T-helper 2 cell (primary cell): ENCODE measurements at places on chromosomes 6 and 20.

- DNase-seq = no peak
Measured at GRCh38 chr20:49338061-49338460, 60.2 kb upstream of the ZNFX1 start.

GRCh38 chr6:168419569-168419968 is 21.4 kb upstream of the SMOC2 start:
- no peak for DNase-seq

DNA sequence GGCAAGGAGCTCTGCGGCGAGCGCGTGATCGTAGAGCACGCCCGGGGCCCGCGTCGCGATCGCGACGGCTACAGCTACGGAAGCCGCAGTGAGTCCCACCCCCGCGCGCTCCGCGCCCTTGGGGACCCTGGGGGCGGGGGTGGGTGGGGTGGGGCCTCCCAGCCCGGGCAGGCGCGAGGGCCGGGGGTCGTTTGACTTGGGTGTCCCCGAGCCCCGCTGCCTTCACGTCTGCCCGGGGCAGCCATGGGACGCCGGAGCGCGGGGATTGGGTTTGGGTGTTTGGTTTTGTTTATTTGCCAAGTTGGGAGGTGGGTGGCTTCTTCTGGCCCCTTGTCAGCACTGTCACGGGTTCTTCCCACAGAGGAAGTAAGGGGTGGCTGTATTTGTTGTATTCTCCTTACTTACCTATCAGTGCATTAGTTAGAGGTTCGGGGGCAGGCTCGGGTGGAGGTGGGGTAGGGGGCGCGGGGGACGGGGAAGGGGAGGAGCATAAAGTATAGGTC is 777 bp downstream of the SRSF6 start:
- no peak for DNase-seq

DNA sequence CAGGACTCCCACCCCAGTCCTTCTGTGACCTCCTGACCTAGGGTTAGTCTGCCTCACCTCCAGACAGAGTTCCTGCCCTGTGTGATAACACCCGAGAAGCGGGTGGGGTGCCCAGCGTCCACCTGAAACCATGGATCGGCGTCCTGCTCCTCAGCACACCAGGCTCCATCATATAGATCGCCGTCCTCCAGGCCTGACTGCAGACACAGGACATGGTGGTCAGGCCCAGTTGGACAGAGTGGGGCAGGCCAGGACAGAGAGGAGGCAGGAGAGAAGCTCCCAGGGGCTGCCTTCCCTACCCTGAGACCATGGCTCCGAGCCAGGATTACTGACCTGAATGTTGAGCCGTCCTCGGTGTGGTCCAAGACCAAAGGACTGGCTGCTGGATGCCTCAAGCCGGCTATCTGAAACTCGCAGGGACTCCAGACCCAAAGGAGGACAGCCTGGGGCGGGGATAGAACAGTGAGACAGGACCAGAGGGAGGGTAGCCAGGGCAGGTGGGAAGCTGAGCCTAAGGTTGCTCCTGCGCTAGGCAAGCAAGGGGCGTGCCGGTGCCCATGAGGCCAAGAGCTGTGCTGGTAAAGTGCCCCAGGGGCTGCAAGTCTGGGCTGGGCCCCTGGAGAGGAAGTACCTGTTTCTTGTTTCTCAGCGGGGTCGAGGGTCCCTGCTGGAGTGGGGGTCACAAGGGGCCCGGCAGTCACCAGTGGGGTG is 2.2 kb downstream of the CPXM1 start:
- no peak for DNase-seq

- no peak for DNase-seq
Measured at GRCh38 chr6:87154641-87154992, 748 bp upstream of the ZNF292 start.

GRCh38 chr20:52619101-52619500 is 353.1 kb upstream of the TSHZ2 start:
- DNase-seq = no peak

GRCh38 chr6:11248974-11249761 is 16.7 kb upstream of the NEDD9 start:
- DNase-seq = no peak

- DNase-seq = no peak
Measured at GRCh38 chr20:45611054-45611453, 18.5 kb upstream of the WFDC10A start.

DNA sequence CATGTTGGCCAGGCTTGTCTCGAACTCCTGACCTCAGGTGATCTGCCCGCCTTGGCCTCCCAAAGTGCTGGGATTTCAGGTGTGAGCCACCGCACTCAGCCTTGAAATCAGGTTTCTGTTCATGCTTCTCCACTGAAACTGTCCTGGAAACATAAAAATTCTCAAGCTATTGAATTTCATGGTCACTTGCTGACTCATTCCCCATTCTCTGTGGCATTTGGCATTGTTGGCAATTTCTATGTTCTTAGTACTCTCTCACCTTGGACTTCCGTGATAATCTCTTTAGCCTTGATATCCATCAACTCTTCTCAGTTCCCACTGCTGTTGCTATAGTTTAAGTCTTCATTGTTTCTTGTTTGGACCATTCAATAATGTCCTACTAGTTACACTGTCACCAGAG is 6.2 kb downstream of the SEL1L2 start:
- DNase-seq = no peak

- no peak for DNase-seq
Measured at GRCh38 chr20:32577023-32577422, 8.1 kb downstream of the NOL4L start.

GRCh38 chr20:24455081-24455480 is 14.3 kb upstream of the SYNDIG1 start:
- no peak for DNase-seq

DNA sequence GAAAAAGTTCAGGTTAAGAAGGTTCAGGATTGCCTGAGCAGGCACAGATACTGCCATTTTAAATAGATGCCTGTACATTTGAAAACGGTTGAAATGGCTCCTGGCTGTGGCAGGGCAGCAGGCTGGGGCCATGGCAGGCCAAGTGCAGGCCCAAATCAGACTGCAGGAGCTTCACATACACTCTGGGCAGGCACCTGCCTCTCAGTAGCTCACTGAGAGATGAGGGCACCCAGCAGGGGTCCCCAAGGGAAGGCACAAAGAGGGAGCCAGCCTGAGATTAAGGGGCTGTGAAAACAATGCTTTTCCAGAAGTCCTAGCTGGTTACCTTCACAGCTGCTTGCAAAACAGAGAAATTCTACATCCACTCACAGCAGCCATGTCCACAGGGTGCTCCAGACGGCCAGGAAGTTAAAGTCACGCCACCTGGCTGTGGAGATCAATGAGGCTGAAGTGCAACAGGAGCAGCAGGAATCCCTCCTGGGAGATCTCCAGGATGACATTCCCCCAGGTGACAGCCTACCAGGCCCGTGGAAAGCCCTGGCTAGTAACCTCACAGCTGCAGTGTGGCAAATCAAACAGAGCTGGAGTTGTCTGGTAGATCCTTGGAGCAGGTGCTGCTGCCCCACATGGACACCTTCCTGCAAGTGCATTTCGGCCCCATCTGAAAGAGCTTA is 6.2 kb upstream of the RAET1E start:
- no peak for DNase-seq

DNA sequence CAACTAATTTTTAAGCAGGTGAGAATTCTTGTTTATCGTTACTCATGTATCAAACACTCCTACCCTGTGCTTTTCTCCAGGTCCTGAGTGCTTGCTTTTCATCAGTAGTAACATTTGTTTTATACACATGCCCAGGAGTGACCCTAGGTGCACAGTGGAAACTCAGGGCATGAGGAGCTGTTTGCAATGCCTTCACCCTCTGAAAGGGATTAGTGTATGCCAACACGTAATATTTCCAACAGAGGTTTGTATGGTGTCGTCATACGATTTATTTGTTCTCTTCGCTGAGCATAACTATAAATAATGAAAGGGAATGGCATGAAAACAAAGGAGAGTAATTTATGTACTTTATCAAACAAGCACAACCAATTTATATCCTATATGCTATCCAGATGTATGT is 537.4 kb upstream of the MMS22L start:
- no peak for DNase-seq

DNA sequence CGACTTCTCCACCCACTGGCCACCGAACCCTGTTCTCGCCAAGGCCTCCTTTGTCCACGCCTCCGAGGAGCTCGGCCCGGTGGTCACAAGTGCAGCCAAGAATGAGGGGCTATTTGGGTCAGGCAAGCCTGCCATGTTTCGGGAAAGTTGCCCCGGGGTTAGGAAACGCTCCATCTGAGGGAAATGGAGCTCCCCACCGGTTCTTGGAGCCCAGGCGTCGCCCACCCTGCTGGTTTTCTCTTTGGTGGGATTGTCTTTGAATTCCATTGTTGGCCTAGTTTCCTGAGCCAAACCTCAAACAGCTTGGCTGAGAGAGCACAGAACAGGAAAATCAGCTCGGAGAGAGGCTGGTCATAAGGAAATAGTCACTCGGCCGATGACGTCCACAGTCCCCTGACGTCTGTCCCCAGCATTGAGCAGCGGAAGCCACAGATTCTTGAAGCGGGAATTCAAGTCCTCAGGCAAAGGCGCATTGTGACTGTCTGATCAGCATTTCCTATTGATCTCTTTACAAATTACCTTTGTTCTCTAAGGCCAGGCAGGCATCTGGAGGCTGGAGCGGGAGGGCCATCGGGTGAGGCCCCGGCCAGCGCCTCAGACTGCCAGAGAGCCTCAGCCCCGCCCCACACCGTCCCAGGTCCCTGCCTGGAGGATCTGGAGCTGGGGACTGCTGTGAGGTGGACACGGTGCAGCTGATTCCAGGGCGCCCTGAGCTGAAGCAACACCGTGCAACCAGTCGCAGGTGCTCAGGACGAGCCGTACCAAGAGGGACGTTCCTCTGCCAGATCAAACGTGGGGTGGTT is 138.6 kb downstream of the DLL1 start:
- no peak for DNase-seq

GRCh38 chr20:36720510-36720909 is 25.4 kb downstream of the NDRG3 start:
- DNase-seq = no peak

GRCh38 chr6:35620706-35621105 is 68.0 kb downstream of the FKBP5 start:
- DNase-seq = no peak

DNA sequence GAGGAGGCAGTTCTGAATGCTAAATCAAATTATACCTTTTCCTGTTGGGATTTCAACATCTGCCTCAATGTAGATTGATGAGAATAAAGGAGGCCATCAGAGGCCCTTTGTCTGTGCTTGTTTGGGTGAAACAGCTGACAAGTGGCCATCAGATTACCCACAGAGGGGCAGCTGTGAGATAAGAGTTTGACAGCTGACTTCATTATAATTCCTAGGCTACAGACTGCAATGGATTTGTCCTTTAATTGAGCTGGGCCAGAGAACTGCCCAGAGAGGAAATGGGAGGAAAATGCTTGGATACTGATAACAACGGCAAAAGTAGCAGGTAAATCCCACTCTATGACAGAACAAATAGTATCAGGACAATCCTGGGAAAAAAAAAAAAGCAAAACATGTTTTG is 649.4 kb downstream of the HDGFL1 start:
- no peak for DNase-seq

DNA sequence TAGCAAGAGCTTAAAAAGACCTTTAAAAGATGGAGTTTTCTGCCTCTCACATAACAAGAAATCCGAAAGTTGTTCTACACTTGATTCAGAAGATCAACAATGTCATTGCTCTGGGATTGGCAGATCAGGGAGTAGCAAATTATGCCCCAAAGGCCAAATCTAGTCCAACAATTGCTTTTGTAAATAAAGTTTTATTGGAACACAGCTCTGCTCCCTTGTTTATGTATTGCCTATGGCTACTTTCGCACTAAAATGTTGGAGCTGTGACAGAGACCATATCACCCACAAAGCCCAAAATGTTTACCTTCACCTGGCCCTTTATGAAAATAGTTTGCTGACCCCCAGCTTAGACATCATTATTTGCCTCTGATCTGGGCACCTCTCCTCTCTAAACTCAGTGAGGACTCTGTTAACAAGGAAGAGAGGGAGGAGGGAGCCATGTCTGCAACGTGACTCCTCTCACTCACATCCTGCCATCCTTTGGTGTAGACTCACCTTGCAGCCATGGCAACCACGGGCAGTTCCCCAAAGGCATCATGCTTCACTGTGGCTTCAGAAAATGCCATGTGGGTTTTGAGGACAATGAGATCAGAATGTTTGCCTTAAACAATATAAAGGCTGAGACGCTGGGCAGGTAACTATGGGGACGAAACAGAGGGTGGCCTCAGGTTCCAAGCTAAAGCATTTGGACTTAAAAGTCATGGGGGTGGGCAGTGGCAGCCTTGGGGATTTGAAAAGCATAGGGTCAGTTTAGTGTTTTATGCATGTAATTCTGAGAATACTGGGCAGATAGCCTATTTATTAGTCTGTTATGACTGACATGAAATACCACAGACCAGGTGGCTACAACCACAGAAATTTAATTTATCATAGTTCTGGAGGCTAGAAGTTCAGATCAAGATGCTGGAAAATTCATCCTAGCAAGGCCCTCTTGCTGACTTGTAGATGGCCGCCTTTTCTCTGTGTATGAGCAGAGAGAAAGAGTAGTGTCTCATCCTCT is 149.7 kb upstream of the TNFAIP3 start:
- peak; percentile 88 for DNase-seq

DNA sequence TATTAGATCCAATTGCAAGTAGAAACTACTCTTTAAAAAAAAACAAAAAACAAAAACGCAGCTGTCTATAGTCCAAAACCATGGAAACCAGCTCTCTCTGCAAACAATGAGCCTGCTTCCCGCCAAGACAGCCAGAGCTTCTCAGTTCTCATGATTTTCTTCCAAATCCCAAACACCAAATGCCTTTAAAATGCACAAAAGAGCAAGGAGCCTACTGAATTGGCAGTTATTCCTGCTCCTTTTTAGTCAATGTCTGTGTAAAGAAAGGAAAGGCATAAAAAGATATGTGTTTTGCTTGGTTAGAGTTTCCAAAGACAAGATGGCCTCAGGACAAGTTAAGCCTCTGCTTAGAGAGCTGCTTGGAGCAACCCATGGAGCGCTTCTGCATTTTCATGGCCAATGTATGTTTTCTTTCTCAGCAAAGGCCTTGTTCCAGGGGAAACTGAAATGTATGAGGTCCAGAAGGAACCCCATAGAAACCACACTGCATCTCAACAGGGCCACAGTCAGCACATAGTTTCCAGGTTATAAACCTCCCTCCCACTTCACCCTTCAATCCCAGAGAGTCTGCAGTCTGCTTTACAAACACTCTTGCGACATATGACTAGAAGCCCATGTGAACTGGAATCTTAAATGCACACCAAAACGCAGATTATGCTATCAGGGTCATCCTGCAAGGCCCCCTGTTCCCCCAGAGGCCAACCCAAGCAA is 209.3 kb upstream of the TAB2 start:
- DNase-seq = no peak

DNA sequence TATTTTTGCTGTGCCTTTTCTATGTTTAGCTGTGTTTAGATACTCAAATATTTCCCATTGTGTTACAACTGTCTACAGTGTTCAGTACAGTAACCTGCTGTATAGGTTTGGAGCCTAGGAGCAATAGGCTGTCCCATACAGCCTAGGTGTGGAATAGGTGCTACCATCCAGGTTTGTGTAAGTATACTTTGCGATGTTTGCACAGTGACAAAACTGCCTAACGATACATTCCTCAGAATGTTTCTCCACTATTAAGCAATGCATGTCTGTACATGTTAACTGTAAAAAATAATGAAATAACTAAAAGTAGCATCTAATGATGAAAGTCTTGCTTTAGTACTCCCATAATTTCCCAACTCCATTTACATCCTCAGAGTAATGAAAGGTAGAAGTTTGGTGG is 46.0 kb downstream of the SERAC1 start:
- DNase-seq = no peak
